ENCODE measurements at places on chromosomes 2 and 18.

DNA sequence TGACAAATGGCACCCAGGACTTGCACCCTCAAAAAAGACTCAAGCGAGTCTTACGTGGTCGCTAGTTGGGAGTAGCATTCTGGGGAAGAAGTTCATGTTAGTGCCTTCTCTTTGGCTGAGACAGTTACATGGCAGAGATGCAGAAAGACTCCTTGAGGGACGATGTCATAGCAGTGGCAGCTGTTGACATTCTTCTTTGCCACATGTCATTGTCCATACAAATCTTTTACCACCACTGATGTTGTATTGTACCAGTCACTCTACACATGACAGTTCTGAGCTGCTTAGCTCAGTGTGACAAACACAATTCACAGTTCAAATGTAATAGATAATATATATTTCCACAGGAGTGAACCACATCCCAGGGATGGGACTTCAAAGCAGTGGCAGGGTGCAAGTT lies 197.1 kb downstream of the TCF4 start:
- no peak for DNase-seq
- no peaks in the 10 kb centered on the region for H3K4me1 ChIP-seq
- no peaks in the 10 kb centered on the region for H3K27me3 ChIP-seq
- no peak overlapping the region for H3K4me3 ChIP-seq
- no peak overlapping the region for H3K27ac ChIP-seq

- H3K27me3 ChIP-seq, result no peaks in the 10 kb centered on the region
- H3K4me3 ChIP-seq, result no peak overlapping the region
- no peak overlapping the region for H3K27ac ChIP-seq
- H3K36me3 ChIP-seq, result no peaks in the 10 kb centered on the region
- peaks cover 54% of the 10 kb centered on the region for H3K4me1 ChIP-seq
These were observed 6.0 kb downstream of the IRS1 start for GRCh38 chr2:226793646-226794045.

DNA sequence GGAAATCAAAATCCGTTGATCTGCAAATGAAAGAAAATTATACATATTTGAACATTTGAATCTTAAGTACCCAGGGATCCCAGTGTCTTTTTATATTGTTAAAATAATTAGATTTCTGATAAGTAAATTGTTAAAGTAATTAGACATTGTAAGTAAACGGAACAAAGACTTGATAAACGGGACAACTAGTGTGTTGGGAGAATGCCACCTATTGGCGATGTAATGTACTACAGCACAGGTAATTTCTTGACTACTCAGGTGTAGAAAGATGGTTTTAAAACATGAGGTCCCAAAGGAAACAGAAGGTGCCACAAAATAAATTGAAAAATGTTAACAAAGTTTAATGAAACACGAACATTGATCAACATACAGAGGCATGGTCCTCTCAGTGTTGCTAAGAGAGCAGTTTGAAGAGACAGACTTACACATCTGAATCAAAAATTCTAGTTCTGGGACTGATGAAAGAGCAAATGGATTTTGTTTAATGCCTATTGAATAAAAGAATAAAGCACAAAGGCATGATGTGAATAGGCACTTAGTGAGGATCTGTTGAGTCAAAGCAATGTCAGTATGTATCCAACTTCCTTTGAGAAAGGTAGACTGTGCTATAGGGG lies 103.4 kb upstream of the RASGRP3 start:
- H3K27me3 ChIP-seq, result no peaks in the 10 kb centered on the region
- H3K27ac ChIP-seq, result no peak overlapping the region
- no peak for DNase-seq
- H3K36me3 ChIP-seq, result no peaks in the 10 kb centered on the region
- no peak overlapping the region for H3K4me3 ChIP-seq
- no peaks in the 10 kb centered on the region for H3K4me1 ChIP-seq

- H3K27me3 ChIP-seq, result no peaks in the 10 kb centered on the region
- no peaks in the 10 kb centered on the region for H3K36me3 ChIP-seq
- no peak for DNase-seq
- H3K27ac ChIP-seq, result no peak overlapping the region
These were observed 129.4 kb downstream of the GCA start for GRCh38 chr2:162473296-162473695.

DNA sequence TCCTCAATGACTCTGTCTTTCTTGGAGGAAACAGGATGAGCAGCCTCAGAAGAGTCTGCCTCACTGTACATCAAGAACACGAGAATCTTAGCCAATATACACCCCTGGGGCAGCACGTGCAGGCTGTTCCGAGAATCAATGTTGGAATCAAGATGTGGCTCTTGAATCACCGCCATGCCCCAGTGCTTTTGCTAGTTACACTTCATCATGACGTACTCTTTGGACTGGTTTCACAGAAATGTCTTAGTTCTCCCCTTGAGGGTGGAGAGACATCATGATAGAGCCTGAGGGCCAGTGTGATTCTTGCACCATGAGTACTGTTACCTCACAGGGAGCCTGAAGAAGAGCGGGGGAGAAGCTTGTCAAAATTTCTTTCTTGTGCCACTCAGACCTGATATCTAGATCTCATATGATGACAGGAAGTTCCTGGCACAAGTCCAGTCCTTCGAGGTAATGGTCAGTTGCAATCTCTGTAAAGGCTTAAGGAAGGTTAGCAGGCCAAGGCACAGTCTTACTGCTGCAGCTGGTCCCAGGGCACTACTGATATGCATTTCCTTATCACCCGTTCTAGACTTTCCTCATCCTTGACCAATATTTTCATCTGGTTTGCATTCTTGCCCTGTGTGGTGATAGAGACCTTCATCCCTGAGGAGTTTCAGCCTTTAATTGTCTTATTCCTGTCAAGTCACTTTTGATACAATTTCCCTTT lies 28.2 kb upstream of the STAT4 start:
- H3K4me3 ChIP-seq, result no peak overlapping the region
- no peaks in the 10 kb centered on the region for H3K27me3 ChIP-seq
- H3K36me3 ChIP-seq, result no peaks in the 10 kb centered on the region
- peaks cover 4% of the 10 kb centered on the region for H3K4me1 ChIP-seq
- no peak for DNase-seq

DNA sequence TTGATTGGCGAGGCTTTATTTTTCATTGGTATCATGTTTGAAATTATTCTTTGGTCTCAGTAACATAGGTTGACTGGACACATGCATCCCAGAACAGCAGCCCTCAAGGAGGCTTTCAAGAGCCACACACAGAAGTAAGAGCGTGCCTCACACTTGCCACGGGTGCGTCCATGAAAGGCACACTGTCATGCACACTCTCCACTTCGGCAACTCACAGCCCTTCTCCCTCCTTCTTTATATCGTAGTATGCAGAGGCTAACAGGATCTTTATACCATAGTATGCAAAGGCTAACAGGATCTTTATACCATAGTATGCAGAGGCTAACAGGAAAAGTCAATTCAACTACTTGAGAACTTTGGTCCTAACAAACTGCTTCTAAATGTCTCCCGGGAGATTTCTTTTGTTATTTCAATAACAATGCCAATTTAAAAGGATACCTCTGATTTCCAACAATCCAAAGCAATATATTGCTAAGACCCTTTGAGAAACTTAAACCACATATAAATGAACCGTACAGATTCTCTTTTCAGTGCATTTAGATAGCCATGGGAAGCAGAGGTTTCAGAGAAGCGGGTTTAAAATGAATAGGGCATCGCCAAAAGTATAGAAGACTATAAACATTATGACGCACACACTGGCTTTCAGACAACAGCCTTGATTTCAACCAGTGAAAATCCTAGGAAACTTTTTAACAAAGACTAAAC lies 26.5 kb upstream of the ZNF516 start:
- H3K4me3 ChIP-seq, result no peak overlapping the region
- no peaks in the 10 kb centered on the region for H3K36me3 ChIP-seq
- peaks cover 8% of the 10 kb centered on the region for H3K4me1 ChIP-seq
- H3K27ac ChIP-seq, result no peak overlapping the region
- DNase-seq, result no peak

- no peak overlapping the region for H3K4me3 ChIP-seq
- no peak for DNase-seq
- peaks cover 9% of the 10 kb centered on the region for H3K27me3 ChIP-seq
- no peak overlapping the region for H3K27ac ChIP-seq
These were observed 30.0 kb downstream of the SERPINB8 start for GRCh38 chr18:63999871-64000270.

Measured in CD4-positive, alpha-beta T cell (primary cell).